Inflammatory macrophage (primary cell): ENCODE measurements at places on chromosomes 1 and 21.
A peak's percentile ranks its signal among the peaks of the same experiment; 100 is the strongest.

DNA sequence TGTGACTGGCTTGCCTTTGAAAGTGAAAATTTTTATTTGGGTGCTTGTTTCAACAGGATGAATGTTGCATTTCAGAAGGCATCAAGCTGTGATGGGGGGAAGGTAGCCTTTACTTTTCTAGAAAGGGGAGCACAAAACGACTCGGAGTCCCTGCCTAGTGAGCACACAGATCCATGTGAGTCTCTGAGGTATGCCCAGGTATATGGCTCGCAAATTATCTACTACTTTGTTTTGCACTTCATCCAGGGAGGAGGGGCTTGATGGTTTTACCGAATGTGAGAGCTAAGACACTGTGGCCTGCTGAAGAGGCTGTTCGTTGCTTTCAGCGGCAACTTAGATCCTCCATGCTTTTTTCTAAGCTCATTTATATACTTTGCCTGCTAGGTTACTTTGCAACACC is 537.7 kb upstream of the PTBP2 start:
- DNase-seq = no peak

- DNase-seq = no peak
Measured at GRCh38 chr1:175733722-175734121, 9.7 kb downstream of the TNR start.

DNA sequence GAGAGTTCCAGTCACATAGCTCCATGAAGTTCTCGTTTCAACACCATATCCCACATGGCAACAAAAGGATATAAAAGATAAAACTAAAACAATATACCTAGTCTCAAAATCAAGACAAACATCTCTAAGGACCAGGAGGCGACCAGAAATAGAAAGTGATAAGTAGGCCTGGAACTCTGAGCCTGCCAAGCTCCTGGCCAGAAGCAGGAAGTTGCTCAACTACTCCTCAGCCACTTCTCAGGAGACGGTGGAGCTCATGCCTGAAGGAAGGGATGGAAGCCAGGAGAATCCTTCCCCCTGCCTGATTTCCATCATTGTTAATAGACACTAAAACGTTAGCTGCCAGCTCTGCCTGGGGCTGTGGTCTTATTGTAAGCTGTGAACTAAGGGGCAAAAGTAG is 94.7 kb downstream of the DISP1 start:
- DNase-seq = no peak

DNA sequence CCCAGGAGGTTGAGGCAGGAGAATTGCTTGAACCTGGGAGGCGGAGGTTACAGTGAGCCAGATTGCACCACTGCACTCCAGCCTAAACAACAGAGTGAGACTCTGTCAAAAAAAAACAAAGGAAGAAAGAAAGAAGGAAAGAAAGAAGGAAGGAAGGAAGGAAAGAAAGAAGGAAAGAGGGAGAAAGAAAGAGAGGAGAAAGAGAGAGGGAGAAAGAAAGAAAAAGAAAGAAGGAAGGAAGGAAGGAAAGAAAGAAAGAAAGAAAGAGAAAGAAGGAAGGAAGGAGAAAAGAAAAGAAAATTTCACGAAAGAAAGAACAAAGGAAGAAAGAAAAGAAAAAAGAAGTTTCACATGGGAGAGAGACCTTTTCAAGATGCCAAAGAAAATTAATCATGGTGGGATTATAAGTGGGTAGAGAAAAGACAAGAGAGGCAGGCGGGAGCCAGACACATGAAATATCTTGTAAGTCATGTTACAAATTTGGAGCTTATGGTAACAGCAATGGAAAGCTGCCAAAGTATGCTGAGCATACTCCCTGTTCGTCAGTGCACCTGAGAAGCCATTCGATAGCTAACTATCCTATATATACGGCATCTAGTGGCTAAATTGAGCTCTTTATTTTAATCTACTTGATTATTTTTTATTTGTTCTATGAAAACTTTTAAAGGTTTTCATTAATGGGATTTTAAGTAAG is 41.3 kb upstream of the TNFSF4 start:
- DNase-seq = no peak

DNA sequence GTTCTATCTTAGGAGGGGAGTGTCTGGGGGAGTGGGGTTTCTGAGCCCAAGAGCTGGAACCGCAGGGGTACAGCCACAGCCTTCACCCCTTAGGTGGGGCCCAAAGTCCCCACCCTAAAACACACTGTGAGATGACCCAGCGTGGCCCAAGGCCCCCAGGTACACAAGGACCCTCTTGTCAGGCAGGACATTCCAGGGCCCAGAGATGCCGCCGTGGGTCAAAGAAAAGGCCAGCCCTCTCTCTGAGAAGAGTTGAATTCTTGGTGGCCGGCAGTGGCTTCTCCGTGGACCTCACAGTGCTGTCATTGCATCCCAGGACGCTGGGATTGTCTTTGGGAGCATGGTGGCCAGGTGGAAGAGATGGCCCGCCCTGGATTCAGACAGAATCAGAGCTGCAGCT is 176.3 kb upstream of the C1orf174 start:
- no peak for DNase-seq

- DNase-seq = peak; percentile 32
Measured at GRCh38 chr1:32014199-32014947, 705 bp downstream of the KHDRBS1 start.

DNA sequence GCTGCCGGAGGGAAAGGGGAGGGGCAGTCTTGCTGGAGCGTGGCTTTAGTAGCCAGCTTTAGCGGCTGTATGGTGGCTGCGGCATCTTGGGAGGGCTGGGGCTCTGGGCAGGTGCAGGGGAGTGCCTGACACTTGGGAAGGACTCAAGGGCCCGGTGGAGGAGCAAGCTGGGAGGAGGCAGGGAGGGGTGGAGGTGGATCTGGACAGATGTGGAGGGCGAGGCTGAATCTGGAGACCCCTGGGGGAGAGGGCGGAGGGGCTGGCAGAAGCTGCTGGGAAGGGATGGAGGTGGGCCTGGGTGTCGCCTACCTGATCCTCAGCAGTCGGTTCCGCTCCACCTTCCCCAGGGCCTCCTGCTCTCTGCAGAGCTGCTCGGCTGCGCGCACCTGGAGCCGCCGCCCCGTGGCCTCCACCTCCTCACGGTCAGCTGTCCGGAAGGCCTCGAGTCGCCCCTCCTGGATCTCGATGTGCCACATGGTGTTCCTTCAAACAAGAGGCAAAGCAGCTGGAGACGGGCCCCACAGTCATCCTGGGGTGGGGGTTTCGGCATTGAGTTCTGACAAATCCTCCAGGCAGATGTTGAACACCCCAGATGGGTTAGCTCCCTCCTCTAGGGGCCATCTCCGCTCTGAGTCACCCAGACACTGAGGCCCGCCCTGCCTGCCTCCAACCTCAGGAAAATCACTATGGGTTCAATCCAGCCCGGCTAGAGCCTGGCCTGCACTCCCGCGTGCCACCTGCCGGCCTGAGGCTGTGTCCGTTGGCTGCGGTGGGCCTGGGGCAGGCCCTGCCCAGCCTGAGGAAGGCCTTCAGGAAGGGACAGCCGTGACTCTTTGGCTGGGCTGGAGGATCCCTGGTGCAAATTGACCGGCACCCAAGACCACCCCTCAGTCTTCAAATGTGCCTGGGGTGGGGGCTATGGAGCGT is 29.6 kb downstream of the CFAP74 start:
- DNase-seq = no peak

GRCh38 chr1:245094092-245094491 is 60.7 kb upstream of the KIF26B start:
- DNase-seq = no peak

DNA sequence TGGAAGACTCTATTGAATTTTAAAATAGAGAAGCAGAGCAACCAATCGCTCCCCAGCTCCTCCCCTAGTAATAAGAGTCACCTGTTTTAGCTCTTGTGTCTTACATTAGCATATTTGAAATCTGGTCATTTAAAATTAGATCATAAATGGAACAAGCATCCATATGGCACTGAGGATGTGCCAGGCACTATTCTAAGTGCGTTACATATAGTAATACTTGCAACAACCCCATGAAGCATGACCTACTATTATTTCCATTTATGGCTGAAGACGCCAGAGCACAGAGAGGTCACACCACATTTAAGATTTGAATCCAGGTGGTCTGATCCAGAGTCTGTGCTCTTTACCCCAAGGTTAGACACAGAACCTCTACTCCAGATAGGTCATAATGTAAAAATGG is 82.0 kb upstream of the HIVEP3 start:
- no peak for DNase-seq

DNA sequence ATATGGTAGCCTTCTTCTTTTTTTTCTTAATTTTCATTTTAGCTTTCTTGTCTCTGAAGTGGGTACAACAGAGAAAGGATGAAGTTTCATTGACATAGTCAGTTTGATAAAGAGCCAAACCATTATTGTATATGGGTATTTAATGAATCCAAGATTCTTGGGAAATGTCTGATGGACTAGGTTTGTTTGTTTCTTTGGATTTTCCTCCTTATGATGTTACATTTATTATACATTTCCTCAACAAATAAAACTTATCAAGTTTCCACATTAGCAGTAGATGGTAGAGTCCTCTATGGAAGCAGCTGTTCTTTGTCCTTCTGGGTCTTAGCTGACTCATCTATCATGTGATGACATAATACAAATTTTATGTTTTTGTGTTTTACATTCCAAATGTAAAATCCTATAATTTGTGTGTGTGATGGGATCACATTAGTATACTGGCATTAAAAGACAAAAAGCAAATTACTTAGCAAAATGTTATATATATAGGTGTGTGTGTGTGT is 6.0 kb downstream of the COL24A1 start:
- DNase-seq = no peak

GRCh38 chr21:42405064-42406013 is 1.6 kb downstream of the UBASH3A start:
- no peak for DNase-seq

- DNase-seq = peak; percentile 71
Measured at GRCh38 chr1:34924759-34925555, 4.5 kb downstream of the DLGAP3 start.

- no peak for DNase-seq
Measured at GRCh38 chr1:95974586-95974985, 740.6 kb downstream of the RWDD3 start.
